T-helper 1 cell (primary cell): ENCODE measurements at places on chromosomes 12 and 14.

- DNase-seq: no peak
Measured at GRCh38 chr12:38175538-38175937, 141.0 kb upstream of the ALG10B start.

- DNase-seq: no peak
Measured at GRCh38 chr12:6052940-6053329, 71.5 kb downstream of the VWF start.

- no peak for DNase-seq
Measured at GRCh38 chr12:109626378-109627115, 53.0 kb downstream of the MVK start.

DNA sequence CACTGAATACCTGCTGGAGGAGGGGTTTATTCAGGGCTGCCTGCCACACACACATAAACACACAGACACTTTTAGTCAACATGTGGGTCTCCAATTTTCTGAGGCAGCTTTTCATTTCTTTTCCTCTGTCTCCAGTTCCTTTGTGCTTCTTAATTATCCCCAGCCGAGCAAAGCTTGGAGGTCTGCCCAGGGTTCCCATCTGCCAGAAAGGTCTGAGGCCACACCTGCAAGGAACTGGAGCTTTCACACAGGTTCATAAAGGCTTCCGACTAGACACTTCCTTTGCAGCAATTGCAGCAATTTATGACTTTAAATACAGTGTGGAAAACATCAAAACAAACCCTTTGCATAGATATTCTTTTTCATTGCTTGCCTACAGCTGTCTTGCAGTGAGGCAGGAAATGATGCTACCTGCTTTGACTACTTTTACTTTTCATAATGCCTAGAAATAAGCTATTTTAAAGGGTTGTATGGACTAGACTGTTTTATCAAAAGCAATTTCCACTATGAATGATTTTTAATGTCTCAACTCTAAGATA lies 1318.9 kb downstream of the AACS start:
- no peak for DNase-seq

- no peak for DNase-seq
Measured at GRCh38 chr14:32820181-32820580, 118.5 kb upstream of the NPAS3 start.

DNA sequence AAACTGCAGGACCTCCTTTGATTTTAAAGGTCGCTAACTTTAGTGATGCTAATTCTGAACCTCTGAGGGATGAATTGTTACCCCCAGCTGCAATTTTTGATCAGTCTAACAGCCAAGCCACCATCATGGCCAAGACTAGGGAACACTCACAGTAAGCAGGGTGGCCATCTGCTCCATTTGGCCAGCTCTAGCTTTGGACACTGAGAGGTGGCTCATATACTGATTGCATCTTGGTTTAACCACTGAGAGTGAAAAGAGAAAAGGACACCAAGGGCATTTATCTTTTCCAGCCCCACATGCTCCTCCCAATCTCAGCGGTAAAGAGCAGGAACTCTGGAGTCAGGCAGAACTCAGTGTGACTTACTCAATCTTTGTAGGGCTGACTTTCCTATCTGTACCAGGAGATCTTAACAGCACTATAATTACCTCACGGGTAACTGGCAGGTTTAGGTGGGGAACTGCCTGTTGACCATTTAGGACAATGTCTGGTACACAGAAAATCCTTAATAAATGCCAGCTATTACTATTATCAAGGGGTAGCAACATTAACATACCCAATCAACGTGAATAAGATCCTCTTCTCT lies 6.2 kb downstream of the LPCAT3 start:
- DNase-seq: no peak

DNA sequence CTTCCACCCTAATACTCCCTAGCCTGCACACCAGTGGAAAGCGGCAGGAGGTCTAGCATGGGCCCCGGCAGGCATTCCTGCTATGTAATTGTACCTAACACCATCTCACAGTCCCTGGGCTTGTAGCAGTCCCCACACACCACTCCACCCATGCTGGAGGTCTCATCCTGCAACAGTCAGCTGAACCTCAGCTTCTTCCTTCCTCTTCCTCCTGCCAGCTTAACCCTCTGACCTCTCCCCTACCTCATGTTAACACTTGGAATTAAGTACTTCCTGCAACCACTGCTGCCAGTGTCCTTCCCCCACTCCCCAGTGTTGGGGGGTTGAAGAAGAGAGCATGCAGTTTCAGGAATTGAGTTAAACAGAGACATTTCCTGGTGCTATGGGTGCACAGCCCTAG lies 7.6 kb downstream of the ADCY4 start:
- no peak for DNase-seq

- no peak for DNase-seq
Measured at GRCh38 chr14:60163693-60164092, 1.5 kb downstream of the DHRS7 start.

GRCh38 chr14:58639842-58640484 lies 2.2 kb downstream of the DACT1 start:
- no peak for DNase-seq

DNA sequence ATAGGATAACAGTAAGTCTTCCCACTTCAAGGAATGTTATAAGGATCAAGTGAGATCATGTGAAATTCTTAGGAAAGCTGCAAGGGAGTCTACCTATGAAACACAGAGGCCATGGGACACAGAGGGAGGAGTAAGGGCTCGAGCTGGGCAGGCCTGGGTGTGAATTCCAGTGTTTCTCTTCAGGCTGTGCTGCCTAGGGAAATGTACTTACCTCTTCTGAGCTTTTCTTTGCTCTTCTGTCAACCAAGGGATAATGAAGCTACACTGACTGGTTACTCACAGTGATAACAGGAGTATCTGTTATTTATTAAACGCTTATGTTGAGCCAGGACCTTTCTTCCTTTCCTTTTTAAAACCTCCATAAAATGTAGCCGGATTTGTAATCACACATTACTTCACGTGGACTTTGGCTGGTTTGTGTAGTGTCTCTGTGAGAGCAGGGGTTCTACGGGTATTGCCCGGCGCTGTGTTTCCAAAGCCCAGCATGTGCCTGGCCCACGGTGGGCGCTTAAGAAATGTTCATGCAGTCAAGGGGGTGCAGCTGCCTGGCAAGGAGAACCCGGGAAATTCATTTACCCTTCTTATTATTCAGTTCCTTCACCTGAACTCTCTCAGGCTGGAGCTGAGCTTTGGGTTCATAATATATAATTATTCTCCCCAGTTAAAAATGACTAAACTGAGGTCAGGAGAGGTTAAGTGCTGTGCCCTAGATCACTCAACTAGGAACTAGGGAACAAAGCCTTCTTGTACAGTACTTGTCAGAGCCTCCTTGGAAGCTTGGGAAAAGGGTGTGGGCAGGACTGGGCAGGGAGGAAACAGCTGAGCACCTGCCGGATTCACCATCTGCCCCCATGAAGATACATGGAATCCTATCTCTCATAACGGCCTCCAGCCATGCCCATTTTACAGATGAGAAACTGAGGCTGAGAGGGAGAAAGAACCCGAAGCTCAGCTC lies 214.2 kb downstream of the CACNA1C start:
- no peak for DNase-seq

GRCh38 chr14:61321385-61322010 lies at the start of gene PRKCH:
Gene PRKCH, plus strand, starts transcription at chr14:61321579. Its CDS starts 523 bp downstream, at chr14:61322102.
- DNase-seq: peak; percentile 77

DNA sequence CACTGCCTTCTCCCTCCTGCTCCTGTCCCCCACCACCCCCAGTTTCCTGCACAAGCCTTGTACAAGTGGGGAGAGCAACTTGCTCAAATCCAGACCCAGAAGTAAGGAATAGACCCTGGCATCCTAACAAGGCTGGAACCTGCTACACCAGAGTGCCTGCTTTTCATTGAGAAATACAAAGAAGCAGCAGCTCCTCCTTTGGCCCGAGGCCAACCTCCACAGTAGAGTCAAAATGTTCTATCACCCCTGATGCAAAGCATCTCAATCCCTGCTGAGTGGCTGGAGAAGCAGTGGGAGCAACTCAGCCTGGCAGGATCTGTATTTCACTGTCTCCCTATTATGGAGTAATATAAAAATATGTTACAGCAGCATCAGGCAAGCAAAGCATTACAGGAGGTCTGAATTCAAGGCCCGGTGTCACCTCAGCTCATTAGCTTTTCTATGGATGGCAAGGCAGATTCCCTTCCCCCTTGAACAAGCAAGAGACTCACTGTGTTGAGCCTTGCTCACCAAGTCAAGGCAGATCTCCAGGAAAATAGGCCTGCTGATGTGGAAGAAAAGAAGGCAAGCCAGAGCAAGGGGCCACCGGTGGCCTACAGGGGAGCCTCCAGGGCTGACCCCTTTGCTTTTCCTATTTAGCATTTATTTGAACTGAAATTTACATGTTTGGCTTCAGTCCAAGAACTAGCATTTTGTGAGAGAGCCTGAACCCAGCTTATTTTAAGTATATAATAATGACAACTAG lies 186.3 kb upstream of the EGLN3 start:
- no peak for DNase-seq

DNA sequence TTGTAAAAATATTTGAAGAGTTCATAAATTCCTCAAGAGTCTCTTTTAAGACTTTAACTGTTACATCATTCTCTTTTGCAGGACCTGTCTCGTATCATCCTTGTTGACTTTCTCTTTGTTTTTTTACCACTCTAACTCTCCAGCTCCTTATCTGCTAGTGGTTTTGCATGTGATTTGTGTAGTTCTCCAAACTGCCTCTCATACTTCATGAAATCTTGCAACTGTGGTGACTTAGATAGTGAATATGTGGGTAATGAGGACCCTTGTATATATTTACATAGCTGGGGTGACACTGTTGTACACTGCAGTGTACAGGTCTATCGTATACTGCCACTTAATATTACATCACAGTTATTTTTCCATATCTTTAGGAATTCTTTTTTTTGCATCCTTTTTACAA lies 40.2 kb upstream of the EMP1 start:
- no peak for DNase-seq

- DNase-seq: no peak
Measured at GRCh38 chr14:49863487-49864281, 11.1 kb upstream of the NEMF start.

DNA sequence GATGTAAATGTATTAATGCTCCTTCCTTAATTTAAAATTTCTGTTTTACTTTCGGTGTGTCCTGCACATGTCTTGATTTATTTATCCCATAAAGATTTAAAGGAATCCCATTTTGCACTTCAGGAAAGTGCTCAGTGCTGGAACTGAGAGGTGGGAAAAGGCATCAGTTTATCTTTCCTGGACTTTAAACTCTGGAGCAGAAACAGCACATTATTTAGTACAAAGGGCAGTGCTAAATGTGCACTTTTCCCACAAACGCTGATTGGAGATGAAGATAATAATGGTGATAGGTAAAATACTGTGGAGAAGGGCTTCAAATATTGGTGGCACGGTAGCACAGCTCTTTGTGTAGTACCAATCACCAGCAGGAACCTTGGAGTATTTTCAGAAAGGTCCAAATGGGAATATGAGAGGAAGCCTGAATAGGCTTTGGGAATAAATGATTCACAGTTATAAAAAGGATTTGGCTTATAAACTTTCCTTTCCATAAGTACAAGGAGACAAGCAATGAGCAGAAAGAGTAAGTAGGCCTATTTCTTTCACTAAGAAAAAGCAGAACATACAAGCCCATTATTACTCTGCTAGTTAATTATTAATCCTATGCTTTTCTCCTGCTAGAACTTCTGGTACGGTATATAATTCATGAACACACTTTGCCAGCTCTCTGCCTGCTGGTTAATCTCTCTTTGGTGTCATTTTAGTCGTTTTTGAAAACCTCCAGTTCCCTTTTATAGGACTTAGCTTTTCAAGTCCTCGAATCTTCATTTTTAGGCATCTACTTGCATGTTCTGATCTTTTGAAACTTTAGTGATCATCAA lies 58.3 kb downstream of the SLC15A5 start:
- no peak for DNase-seq

DNA sequence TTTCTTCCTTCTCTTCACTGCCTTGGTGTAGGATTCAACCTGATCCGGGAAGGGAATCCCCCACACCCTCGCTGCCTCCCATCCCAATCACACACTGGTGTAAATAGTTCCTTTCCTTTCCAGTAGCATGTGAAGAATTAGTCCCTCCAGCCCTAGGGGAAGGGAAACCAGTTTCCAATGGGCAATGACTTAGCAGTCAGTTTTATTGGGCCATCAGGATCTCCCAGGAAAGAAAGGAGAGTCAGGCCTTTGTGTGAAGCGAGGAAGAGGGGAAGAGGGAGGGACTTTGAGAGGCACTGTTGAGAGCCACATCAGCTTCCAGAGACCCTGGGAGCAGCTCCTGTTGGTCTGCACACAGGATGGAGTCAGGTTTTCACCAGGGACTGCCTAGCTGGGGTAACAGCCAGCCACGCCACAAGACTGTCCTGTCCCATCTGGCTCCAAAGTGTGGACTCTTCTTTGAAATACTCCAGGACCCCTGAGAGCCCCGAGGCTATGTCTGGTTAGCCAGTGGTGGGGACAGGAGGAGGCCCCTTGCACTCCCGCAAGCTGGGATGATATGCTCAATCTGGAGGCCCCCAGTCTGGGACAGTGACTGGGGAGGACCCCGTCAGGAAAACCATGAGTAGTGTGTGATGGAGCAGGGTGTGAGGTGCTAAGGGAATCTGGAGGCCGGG lies 27.9 kb downstream of the MOAP1 start:
- no peak for DNase-seq

DNA sequence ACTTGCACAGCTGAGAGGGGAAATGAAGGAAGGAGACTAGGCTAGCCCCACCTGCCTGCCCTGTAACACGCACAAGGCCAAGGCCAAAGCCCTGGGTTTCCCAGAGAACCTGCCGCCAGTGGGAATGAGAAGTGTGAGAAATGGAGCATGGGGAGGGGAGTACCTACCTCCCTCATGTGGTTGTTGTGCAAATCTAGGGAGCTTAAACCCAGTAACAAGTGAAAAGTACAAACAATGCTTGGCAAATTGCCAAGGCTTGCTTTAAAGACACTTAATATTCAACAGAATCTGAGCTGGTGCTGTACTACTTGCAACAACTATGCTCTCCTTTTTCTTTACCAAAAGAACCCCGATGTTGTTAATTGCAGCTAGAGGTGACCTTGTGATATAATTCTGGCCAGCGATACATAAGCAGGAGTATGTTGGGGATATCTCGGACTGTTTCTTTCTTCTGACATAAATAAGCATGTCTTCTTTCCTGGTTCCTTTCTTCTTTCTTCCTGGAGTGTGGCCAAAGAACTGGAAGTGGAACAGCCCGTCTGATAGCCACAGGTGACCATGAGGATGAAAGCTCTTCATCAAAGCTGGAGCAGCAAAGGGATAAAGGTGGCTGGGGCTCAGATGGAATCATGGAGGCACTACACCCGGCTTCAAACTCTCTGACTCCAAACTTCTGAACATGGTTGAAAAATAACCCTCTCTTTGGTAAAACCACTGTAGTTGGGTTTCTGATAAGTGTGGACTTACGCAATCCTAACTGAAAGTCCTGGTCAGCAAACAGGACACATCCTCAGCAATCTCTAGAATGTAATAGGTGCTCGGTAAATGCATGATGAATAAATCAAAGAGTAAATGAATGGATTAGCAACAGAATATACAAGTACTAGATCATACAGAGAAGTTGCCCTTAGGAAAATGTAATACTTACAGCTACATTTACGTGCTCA lies 207.9 kb downstream of the NUAK1 start:
- DNase-seq: no peak

- no peak for DNase-seq
Measured at GRCh38 chr14:94768141-94768520, 1.8 kb downstream of the GSC start.

DNA sequence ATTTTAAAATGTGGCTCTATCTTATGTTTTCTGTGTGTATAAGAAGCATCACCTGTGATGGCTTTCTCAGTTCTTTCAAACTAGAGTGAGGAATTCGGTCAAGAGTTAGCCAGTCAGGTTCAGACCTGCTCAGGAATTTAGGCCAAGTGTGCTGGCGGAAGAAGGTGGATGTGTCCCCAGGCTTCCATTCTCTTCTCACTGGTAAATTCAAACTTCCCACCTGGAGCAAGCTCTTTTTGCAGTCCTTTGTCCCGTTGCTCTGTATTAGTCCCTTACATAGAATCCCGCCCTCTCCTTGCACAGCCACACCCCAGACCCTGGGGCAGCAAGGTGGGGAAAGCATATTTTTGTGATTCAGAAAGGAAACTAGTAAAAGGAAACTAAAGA lies 124.7 kb upstream of the PWP1 start:
- no peak for DNase-seq
